ENCODE measurements at places on chromosomes 4 and X.

DNA sequence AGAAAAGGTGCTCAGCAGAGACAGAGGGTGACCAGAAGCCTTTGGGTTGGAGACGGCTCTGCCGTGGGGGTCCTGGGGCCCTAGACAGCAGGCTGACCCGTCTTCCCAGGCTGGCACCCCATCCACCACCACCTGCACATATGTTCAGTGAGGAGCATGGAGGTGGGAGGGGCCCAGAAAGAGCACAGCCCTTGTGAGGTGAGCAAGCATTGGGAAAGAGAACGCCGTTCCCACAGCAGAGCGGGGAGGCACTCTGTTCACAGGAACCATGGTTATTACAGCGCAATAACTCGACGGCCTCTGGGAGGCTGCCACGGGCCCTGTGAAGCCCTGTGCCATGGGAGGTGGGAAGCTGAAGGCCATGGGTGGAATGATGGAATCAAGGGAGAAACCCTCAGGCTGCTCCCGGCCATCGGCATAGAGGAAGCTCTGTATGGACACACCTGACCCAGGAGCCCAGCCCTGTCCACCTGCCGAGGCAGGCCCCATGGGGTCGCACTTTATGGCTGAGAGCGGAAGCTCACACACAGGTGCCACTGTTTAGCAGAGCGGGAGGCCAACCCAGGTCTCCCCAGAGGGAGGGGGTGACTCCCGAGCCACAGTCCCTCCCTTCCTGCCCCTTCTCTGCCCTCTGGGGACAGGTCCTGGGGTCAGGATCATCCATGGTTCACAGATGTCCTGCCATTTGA lies 93.5 kb upstream of the AFAP1 start:
- DNase-seq: no peak

GRCh38 chr4:69656653-69657158 lies 3.7 kb upstream of the UGT2A1 start:
- no peak for DNase-seq

- DNase-seq: no peak
Observed at GRCh38 chr4:14359991-14360390, 642.3 kb upstream of the CPEB2 start.

DNA sequence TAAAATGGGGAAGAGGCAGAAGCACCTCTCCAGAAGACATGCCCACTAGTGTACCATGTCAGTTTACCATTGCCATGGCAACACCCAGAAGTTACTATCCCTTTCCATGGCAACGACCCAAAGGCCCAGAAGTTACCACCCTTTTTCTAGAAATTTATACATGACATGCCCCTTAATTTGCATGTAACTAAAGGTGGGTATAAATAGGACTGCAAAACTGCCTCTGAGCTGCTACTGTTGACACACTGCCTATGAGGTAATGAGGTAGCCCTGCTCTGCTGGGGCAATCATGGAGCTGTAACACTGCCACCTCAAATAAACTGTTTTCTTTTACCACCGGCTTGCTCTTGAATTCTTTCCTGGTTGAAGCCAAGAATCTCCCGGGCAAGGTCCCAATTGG lies 13.9 kb upstream of the BEX4 start:
- no peak for DNase-seq

All from activated naive CD8-positive, alpha-beta T cell treated with anti-CD3 and anti-CD28 coated beads, Interleukin-2, amount 50 U/mL, for 16 hours (primary cell).